ENCODE measurements at places on chromosomes 1 and 21.

GRCh38 chr1:94832931-94833585 lies 12.9 kb downstream of the SLC44A3 start:
- no peak for DNase-seq

GRCh38 chr1:20198918-20199317 lies 12.6 kb upstream of the PLA2G2C start:
- DNase-seq = no peak

DNA sequence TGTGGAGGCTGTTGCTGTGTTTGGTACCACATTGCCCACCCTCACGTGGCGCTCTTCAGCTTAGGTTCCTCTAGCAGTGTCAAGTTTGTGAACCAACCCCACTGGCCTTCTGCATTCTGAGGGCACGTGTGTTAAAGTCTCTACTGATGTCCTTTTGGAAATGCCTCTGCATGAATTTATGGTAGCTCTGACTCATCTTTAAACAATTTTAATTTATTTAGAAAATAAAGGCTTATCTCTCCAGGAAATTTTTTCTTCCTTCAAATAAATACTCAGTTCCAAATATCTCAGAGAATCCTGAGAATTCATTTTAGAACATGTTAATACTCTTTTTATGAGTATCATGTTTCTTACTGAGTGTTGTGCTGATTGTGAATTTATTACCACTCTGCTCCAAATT lies 5.5 kb downstream of the CD1D start:
- no peak for DNase-seq

DNA sequence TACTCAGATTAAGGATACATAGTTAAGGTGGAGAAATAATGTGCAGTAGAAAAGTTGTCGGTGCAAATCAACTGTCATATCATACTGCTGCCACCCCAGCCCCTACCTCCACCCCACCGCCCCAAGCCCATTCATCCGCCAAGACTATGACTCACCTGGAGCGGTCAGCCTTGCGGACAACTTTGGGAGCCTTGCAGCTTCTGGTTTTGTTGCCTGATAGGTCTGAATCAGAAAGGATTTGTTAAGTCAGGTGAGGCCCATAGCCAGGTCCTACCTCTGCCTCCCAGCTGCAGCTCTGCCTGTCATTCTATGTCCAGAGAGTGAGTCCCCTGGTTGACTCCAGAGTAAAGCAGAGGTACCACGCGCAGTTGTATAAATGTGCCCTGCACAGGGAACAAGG lies 12.6 kb downstream of the C1orf162 start:
- no peak for DNase-seq

DNA sequence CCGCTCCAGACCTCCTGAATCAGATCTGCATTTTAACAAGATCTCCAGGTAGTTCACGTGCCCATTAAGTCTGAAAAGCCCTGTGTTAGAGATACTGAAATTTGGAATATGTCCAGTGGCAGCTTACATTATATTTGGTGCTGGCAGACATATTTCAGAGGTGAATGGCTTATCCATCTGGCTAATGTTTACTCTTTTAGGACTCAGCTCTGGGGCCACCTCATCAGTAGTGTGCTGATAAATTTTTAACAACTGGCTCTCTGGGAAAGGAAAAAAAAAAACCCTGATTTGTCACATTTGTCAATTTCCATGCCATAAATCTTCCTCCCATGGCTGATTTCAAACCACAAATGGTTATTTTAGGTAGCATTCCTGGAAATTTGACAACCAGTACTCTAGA lies 25.3 kb upstream of the SYT6 start:
- no peak for DNase-seq

DNA sequence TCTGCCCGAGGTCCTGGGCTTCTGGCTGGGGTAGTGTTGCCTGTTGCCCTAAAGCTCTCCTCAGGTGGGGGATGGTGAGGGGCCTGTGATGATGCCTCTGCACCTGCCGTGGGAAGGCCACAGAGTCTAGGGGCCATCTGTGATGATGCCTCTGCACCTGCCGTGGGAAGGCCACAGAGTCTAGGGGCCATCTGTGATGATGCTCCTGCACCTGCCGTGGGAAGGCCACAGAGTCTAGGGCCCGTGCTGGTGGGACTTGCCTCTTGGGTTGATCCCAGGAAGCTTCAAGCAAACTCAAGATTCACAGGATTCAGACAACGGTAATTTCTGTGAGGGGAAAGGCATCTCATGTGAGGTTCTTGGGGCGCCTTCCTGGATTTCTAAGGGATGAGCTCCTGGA lies 17.3 kb downstream of the SPSB1 start:
- DNase-seq = no peak

GRCh38 chr1:174743654-174744561 lies 255.8 kb upstream of the CACYBP start:
- no peak for DNase-seq

DNA sequence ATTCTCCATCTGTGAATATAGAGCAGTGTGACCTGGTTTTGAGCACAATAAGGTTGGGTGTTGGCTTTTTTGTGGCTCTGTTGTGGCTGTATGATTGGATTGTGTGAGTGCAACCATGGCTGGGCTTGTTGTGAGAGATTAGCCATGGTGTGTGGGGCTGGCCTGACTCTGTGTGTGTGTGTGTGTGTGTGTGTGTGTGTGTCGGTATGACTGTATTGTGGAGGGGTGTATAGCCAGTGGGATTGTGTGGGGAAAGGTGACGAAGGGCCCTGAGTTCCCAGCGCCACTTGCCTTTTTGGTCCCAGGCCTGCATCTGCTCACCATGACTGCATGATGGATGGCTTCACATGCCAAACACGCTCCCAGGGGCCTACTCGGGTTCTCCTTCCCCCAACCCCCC lies 5.9 kb upstream of the SLC6A9 start:
- no peak for DNase-seq

GRCh38 chr1:1847061-1847850 lies 43.6 kb downstream of the GNB1 start:
- no peak for DNase-seq

GRCh38 chr1:76868916-76869315 lies 1.6 kb downstream of the ST6GALNAC5 start:
- no peak for DNase-seq

DNA sequence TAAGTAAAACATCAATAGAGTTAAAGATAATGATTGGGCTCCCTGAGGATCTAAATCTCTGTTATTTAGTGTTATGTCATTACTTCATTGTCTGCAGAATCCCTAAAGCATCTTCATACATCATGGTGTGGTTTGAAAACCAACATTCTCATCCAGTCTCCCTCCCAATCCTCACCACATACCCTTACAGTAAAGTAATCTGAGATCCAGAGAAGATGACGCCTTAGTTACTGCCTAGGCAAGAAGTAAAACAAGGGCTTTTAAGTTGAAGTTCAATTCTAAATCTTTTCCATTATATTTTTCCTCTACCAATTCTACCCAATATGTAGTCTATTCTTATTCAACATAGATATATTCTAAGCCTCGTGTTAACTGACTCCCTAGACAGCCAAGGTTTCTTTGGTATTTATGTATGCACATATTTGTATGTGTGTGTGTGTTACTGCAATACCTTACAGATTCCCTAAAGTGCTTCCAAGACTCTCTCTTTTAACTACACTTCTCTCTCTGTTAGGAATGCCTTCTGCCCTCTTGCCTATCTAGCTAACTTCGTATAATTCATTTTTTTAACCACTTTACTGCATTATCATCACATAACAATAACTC lies 17.3 kb downstream of the DPH5 start:
- no peak for DNase-seq

- no peak for DNase-seq
Measured at GRCh38 chr1:171588230-171588629, 33.8 kb upstream of the MYOCOS start.

DNA sequence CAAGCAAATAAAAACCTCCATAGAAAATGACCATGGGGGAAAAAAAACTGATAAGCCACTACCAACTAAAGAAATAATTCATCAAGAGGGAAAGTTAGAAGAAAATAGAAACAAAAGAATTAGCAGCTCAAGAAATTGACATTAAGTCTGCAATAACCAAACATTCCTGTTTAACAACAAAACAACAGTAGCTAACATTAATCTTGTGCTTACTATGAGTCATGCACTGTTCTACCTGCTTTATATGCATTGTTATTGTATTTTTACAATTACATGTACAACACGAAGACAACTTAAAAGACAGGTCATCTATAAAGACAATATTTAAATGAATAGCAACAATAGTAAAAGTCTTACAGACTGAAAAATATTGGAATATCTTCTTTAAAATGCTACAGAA lies 34.4 kb upstream of the LRRC7 start:
- DNase-seq = no peak

- no peak for DNase-seq
Measured at GRCh38 chr1:79530476-79530875, 523.9 kb upstream of the ADGRL4 start.

GRCh38 chr1:62144238-62144831 lies 50.3 kb upstream of the L1TD1 start:
- no peak for DNase-seq

- no peak for DNase-seq
Measured at GRCh38 chr1:235567812-235568503, 63.7 kb upstream of the B3GALNT2 start.

DNA sequence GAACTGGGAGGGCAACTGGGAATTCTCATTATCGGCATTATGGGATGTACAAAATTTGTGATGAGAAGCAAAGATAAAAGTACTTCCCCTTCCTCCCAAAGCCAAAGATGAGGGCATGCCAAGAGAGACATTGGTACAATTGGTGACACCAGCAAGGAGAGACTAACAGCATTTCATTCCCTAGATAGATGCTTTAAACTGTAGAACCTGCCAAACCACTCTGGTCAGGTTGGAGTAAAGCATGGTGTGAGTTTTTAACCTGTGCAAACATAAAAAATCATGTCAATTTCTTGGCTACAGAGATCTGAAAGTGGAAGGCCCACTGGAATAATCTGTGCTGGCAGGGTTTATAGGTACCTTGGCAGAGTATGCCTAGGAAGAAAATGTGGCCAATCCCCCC lies 19.4 kb downstream of the CTXND2 start:
- DNase-seq = no peak

- no peak for DNase-seq
Measured at GRCh38 chr1:116835161-116835560, 74.6 kb upstream of the PTGFRN start.

GRCh38 chr1:11648039-11648438 lies 6.2 kb downstream of the FBXO2 start:
- no peak for DNase-seq

DNA sequence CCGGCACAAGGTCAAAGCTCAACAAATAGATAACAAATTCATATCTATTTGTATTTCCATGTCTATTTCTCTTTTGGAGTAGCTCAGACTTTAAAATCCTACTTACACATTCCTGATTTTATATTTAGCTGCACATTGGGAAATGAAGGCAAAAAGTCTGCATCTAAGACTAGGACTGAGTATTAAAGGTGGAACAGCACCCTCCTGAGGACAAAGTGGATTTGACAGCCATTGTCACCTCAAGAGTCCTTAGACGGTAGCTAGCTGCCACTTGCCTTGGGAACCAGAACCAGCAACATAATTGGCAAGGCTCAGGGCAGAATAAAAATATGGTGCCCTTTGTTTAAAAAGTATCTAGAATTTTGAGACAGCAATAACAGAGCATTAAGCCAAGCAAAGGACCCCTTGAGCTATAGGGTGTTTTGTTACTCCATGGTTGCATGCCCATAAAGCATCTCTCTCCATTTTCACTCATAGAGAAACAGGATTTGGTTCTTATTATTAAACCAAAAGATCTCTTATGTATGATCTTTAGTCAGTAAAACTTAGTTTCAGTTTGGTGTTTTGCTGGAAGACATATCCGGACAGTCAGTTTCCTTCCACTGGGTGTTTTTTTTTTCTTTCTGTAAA lies 30.0 kb upstream of the SGIP1 start:
- no peak for DNase-seq

GRCh38 chr1:13528320-13528719 lies 14.5 kb upstream of the LRRC38 start:
- DNase-seq = no peak

DNA sequence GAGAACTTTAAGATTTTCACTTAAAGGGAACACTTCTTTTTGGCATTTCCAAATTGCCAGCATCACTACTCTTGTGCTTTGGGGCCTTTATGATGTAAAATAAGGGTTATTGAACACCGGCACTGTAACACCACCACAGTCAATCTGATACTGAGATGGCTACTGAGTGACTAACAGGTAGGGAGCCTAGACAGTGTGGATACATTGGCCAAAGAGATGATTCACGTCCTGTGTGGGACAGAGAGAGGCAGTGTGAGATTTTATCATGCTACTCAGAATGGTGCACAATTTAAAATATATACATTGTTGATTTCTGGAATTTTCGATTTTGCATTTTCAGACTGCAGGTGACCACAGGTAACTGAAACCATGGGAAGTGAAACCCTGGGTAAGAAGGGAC lies 261.6 kb downstream of the SPATA17 start:
- DNase-seq = no peak

GRCh38 chr1:36279110-36279788 lies 26.9 kb upstream of the SH3D21 start:
- DNase-seq = no peak

DNA sequence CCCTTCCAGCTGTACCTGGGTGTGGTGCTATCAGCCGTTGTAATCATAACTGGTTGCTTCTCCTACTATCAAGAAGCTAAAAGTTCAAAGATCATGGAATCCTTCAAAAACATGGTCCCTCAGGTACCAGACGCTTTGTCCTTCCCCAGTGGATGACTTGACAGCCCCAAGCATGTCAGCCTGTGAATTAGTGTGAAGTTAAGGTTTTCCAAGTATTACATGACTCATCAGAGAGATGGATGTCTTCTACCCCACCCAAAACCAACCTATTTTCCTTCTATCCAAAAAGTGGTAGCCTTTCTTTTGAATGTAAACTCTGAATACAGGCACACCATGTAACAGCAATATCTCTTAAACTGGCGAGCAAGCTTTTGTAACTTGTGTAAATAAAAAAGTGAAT lies 15.1 kb downstream of the ATP1A1 start:
- DNase-seq = no peak

DNA sequence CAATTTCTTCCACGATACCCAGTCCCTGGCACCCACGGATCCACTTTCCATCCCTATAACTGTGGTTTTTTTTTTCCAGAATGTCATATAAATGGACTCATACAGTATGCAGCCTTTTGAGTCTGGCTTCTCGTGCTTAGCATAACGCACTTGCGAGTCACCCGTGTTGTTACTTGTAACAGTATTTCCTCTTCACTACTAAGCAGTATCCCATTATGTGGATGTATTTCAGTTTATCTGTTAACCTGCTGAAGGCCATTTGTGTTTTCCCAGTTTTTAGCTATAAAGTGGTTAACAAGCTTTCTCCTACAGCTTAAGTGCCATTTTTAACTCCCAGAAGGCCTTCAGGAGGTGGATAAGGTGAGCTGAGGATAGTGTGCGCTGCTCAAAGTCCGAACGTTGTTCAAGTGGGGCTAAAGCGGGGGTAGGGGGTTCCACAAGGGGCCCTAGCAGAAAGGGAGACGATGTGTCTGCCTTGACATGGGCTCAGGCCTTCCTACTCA lies 829 bp downstream of the ADAR start:
- DNase-seq = no peak

DNA sequence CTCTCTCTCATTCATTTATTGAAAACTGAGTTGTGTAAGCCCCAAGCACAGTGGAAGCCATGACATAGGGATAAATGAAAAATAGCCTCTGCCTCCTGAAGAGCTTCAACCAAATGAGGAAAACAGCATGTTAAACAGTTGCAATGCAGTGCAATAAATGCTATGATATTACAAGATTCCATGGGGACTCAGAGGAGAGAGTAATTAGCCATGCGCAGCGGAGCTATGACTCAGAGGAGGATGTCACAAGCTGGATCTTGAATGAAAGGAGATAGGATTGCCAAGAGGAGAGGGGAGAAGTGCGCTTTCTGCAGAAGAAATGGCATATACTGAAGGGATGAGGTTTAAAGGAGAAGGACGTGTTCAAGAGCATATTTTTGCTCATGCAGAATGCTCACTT lies 231.3 kb upstream of the PLXNA2 start:
- no peak for DNase-seq

GRCh38 chr21:44443291-44443890 lies 11.9 kb upstream of the LRRC3 start:
- peak; percentile 23 for DNase-seq

Data from RWPE2 (cell line).